ENCODE measurements at places on chromosomes 4 and X. TPM values are rescaled to one million over a fixed set of nuclear protein-coding genes. Genes with fewer than 3 reads are reported as not detected.

The CT47B1 gene
- total RNA-seq = not detected

The FGF2 gene
- total RNA-seq = 26.3 TPM

The WNK3 gene
- 22.2 TPM for total RNA-seq

The HTN1 gene
- not detected for total RNA-seq

The GC gene
- total RNA-seq = not detected

The BEX2 gene
- total RNA-seq = 48.4 TPM

The PTCHD1 gene
- 1.7 TPM for total RNA-seq

The RBMXL3 gene
- not detected for total RNA-seq

The ARAP2 gene
- total RNA-seq = 8.7 TPM

The SLC9B1 gene
- 6.9 TPM for total RNA-seq

The FHIP1A gene
- total RNA-seq = 32.1 TPM

The IL21 gene
- total RNA-seq = not detected

The MGARP gene
- 98.1 TPM for total RNA-seq

The NAA11 gene
- not detected for total RNA-seq

The ETDA gene
- not detected for total RNA-seq

The PWWP3B gene
- 6.3 TPM for total RNA-seq

The INTU gene
- 48.4 TPM for total RNA-seq

The ARHGAP36 gene
- 2.4 TPM for total RNA-seq

The NUP62CL gene
- 6.1 TPM for total RNA-seq

The TMPRSS11B gene
- 0.44 TPM for total RNA-seq

The STATH gene
- not detected for total RNA-seq

Measured in camera-type eye (tissue), 1 donor.